ENCODE measurements at places on chromosomes 12 and 14. TPM values are rescaled to one million over a fixed set of nuclear protein-coding genes. Genes with fewer than 3 reads are reported as not detected.

- no peak for DNase-seq
Observed at GRCh38 chr14:64926398-64926995, 12.2 kb downstream of the CHURC1 start.

GRCh38 chr14:64831419-64831818 lies 48.3 kb downstream of the SPTB start:
- DNase-seq: no peak

- no peak for DNase-seq
Observed at GRCh38 chr14:96590190-96590864, 88.1 kb downstream of the PAPOLA start.

GRCh38 chr14:84250893-84251292 lies 1279.1 kb upstream of the FLRT2 start:
- no peak for DNase-seq

DNA sequence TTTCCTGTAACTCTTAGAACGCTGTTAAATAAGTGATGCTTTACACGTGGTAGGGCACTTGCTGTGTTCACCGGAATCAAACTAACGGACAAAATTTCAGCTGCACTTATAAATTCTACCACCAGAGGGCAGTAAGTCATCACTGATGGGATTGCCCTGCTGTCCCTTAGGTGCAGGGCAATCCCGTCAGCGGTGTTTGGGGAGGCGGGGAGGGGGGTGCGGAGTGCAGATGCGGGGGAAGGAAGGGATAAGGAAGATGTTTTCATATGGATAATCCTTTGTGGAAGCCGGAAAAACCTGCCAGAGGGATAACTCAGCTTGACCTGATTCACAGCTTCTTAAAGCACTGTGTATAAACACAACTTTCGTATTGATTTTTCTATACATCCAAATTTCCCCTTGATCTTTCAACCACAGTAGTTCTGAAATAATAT lies 21.7 kb upstream of the SLC10A1 start:
- DNase-seq: peak; percentile 60

DIO3 gene
- 0.64 TPM for total RNA-seq

SIRT4 gene
- 4.3 TPM for total RNA-seq

C14orf39 gene
- total RNA-seq: 1.9 TPM

Data from WTC11 (cell line).